NCI-H748 treated with DMSO at 0.1 percent for 48 hours (cell line): ENCODE measurements at places on chromosomes 4 and X.

- DNase-seq, result no peak
These were observed 46.3 kb upstream of the CLCN4 start for GRCh38 chrX:10110316-10110935.

GRCh38 chr4:4735870-4736269 lies 123.6 kb upstream of the MSX1 start:
- DNase-seq, result no peak

- peak; percentile 18 for DNase-seq
These were observed 337.3 kb upstream of the HS3ST1 start for GRCh38 chr4:11765849-11766453.

DNA sequence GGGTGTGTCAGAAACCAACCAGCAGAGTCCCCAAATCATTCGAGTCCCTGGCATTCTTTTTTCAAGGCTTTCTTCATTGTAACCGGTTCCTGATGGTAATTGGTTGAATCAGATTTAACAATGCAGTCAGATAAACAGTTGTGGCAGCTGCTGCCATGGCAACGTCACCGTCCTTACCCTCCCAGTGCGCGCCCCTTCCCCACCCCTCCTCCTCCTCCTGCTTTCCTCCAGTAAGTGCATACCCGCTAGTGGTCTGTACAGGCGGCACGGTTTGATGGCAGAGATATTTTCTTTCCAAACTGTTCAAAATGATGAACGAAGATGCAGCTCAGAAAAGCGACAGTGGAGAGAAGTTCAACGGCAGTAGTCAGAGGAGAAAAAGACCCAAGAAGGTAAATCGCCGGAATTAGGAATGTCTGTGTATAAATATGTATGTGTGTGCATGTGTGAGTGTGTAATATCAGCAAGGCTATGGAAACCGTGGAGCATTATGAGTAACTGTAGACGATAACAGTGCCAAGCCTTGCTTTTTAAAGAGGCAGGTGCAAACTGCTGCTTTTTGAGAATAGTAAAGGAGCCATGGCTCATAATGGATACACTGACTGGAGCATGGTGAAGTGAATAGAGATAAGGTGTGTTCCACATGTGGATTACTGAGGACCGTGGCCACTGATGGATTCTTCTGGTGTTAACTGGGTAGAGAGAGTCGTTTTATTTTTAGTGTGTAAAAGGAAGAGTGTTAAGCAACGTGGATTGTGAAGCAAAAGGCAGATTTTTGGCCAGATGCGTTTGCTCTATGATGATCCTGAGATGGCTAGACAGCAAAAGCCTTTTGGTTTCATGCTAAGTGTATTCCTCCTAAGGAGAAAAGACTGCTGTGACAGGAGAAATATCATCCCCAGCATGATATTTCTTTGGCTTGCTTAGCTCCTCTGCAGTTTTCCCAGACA lies at the start of gene ANK2:
Gene ANK2 (plus strand): TSS at position 233 of the 950 bp plus-strand sequence. CDS start 76 bp downstream, at position 309.
- peak; percentile 93 for DNase-seq

GRCh38 chrX:39204353-39204752 lies 403.1 kb downstream of the MID1IP1 start:
- no peak for DNase-seq

DNA sequence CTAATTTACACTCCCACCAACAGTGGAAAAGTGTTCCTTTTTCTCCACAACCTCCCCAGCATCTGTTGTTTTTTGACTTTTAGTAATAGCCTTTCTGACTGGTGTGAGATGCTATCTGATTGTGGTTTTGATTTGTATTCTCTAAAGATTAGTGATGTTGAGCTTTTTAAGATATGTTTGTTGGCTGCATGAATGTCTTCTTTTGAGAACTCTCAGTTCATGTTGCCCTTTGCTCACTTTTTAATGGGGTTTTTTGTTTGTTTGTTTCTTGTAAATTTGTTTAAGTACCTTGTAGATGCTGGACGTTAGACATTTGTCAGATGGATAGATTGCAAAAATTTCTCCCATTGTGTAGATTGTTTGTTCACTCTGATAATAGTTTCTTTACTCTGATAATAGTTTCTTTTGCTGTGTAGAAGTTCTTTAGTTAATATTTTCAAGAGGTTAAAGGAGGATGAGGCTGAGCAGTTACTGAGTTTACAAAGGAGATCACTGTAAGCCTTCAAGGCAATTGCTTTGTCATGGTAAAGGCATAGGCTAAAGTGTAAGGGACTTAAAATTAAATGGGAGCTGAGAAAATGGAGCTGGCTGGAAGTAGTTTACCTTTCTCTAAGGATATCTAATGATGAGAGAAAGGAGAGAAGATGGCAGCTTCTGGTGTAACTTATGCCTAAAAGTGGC lies 323.4 kb downstream of the PCDH7 start:
- DNase-seq, result no peak

- no peak for DNase-seq
These were observed 148.8 kb downstream of the APBB2 start for GRCh38 chr4:41065434-41066006.
